Kidney (tissue), 22 donors: ENCODE measurements at places on chromosomes 3 and 15. TPM values are rescaled to one million over a fixed set of nuclear protein-coding genes. Genes with fewer than 3 reads are reported as not detected.

DNA sequence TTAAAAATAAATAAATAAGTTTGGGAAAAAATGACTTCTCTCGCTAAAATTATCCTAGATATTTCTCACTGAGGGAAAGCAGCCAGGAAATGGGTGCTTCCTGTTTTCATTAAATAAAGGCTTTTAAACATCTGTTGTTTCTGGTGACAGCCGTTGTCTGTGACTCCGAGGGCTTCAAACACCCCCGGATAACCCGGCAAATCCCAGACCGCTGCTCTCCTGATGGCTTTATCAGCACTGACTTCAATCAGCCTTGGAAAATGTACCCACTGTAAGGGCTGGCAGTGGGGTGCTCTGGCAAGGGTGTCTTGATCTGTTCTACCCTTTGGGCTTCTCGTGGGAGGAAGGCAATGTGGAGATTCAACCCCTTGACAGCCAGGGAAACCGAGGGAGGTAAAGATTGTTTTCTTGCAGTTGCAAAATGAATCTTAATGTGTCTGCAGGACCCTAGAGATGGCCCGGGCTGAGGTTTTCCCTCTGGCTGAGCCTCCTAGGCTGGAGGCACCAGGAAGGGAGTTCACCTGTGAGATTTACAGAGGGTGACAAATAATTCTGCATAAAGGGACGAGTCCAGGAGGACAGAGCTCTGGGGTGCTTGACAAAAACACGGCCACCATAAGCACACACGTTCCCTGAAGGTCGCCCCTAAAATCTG, 33.6 kb upstream of the SEC13 start:
- H3K4me3 ChIP-seq = no peak overlapping the region
- H3K4me1 ChIP-seq = no peaks in the 10 kb centered on the region
- H3K27ac ChIP-seq = no peak overlapping the region
- DNase-seq = peak; percentile 45

DNA sequence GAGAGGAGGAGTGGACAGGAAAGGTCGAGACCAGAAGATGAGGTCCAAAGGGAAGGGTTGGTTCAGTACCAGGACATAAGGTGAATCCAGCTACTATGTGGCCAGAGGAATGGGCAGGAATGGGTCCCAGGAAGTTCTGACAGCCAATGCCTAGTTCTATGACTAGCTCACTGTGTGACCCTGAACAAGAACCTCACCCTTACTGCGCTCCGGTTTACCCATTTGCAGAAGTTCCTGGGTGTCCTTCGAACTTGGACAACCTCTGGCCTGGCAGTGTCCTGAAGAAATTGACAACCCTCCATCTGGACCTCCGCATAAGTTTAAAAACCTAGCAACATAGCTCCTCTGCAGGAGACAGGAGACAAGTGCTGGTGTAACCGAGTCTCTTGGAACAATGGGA, 12.2 kb upstream of the PSTPIP1 start:
- no peaks in the 10 kb centered on the region for H3K27me3 ChIP-seq
- H3K4me3 ChIP-seq = no peak overlapping the region
- no peaks in the 10 kb centered on the region for H3K36me3 ChIP-seq
- H3K27ac ChIP-seq = no peak overlapping the region
- H3K4me1 ChIP-seq = no peaks in the 10 kb centered on the region

GRCh38 chr3:101602731-101603130, 28.8 kb downstream of the PCNP start:
- H3K27me3 ChIP-seq = no peaks in the 10 kb centered on the region
- DNase-seq = no peak
- H3K27ac ChIP-seq = no peak overlapping the region
- H3K4me3 ChIP-seq = no peak overlapping the region

- no peak for DNase-seq
- H3K27me3 ChIP-seq = no peaks in the 10 kb centered on the region
- H3K4me3 ChIP-seq = no peak overlapping the region
These were observed 207.1 kb downstream of the LRRN1 start for GRCh38 chr3:4006288-4006687.

DNA sequence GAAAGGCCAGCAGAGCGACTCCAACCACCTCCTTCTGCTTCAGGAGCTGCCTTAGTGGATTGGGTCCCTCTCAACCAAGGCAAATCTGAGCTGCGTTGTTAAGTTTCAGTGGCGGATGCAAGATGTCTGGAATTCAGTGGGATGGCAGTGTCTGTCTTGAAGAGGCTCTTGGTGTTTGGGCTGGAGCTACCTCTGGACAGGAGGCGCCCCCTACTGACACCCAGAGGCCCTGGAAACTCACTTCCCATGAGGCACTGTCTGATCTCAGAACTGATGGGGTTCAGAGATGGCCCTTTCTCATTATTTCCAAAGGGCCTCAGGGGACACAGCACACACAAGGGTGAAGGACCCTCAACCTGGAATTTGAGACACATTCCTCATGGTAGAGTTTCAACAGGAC, 6.0 kb upstream of the SLC28A1 start:
- H3K27me3 ChIP-seq = no peaks in the 10 kb centered on the region
- H3K4me1 ChIP-seq = peaks cover 4% of the 10 kb centered on the region
- no peaks in the 10 kb centered on the region for H3K36me3 ChIP-seq
- DNase-seq = no peak
- no peak overlapping the region for H3K4me3 ChIP-seq

- no peak overlapping the region for H3K27ac ChIP-seq
- no peak overlapping the region for H3K4me3 ChIP-seq
- no peaks in the 10 kb centered on the region for H3K4me1 ChIP-seq
- H3K36me3 ChIP-seq = no peaks in the 10 kb centered on the region
- no peaks in the 10 kb centered on the region for H3K27me3 ChIP-seq
These were observed 27.4 kb upstream of the CD47 start for GRCh38 chr3:108118038-108118768.

DNA sequence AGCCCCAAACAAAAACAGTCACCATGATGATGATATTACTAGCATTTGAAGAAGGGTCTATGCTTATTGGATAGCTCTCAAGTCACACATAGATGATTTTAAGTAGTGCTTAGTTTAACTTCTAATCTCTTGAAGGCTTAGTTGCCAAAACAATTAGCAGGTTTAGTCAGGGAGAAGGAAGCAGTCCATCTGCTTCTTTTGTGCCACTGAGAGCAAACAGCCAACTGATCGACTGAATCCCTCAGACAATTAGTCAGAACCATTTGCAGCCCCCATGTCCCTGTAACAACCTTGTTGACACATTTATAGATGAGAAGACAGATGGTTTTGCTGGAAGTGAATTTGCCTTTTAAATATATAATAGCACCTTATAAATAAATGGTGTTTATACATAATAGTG, 585.1 kb upstream of the SUCLG2 start:
- no peaks in the 10 kb centered on the region for H3K36me3 ChIP-seq
- no peak overlapping the region for H3K27ac ChIP-seq
- H3K4me3 ChIP-seq = no peak overlapping the region
- no peak for DNase-seq
- no peaks in the 10 kb centered on the region for H3K4me1 ChIP-seq
- H3K27me3 ChIP-seq = no peaks in the 10 kb centered on the region

GRCh38 chr3:44029100-44029499, 212.6 kb upstream of the TOPAZ1 start:
- no peak overlapping the region for H3K27ac ChIP-seq
- DNase-seq = no peak
- no peaks in the 10 kb centered on the region for H3K4me1 ChIP-seq
- H3K27me3 ChIP-seq = peaks cover 1% of the 10 kb centered on the region

GRCh38 chr15:96992817-96993216, 662.3 kb downstream of the NR2F2 start:
- no peaks in the 10 kb centered on the region for H3K36me3 ChIP-seq
- DNase-seq = no peak
- no peak overlapping the region for H3K4me3 ChIP-seq
- H3K27me3 ChIP-seq = no peaks in the 10 kb centered on the region
- H3K27ac ChIP-seq = no peak overlapping the region
- H3K4me1 ChIP-seq = no peaks in the 10 kb centered on the region

GRCh38 chr3:45571969-45572368, 22.6 kb upstream of the LIMD1 start:
- no peak overlapping the region for H3K4me3 ChIP-seq
- H3K36me3 ChIP-seq = no peaks in the 10 kb centered on the region
- no peak for DNase-seq
- no peak overlapping the region for H3K27ac ChIP-seq
- H3K27me3 ChIP-seq = no peaks in the 10 kb centered on the region

GRCh38 chr3:157354254-157354653, 82.4 kb upstream of the PTX3 start:
- no peaks in the 10 kb centered on the region for H3K36me3 ChIP-seq
- no peak overlapping the region for H3K27ac ChIP-seq
- no peak for DNase-seq

The SH3GL3 gene
- polyA plus RNA-seq = not detected

The PLSCR4 gene
- polyA plus RNA-seq = 11.9 TPM
